Stimulated activated CD8-positive, alpha-beta memory T cell treated with anti-CD3 and anti-CD28 coated beads, Interleukin-4, amount 100 ng/mL, for 4 hours (primary cell): ENCODE measurements at places on chromosomes 11 and 22.

GRCh38 chr11:128497061-128497775 lies 90.1 kb downstream of the ETS1 start:
- no peak for DNase-seq

DNA sequence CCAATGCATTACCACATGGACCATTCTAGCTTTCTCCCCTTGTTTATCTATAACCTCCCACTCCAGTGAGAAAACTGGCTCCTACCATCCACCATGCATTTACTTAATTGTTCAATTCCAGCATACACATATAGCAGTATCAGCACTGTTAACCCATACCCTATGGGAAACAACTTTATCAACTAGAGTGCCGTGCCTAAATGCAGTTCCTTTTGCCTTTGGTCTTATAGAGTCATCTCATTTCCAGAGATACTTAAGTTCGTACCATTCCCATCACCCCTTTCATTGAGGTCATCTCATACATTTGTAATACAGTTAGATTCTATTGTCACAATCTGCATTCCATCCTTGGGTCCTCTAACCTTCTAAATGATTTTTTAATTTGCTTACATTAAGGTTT lies 86.9 kb downstream of the PARVA start:
- no peak for DNase-seq

- DNase-seq: no peak
Measured at GRCh38 chr22:46586123-46586519, 34.1 kb upstream of the GRAMD4 start.

DNA sequence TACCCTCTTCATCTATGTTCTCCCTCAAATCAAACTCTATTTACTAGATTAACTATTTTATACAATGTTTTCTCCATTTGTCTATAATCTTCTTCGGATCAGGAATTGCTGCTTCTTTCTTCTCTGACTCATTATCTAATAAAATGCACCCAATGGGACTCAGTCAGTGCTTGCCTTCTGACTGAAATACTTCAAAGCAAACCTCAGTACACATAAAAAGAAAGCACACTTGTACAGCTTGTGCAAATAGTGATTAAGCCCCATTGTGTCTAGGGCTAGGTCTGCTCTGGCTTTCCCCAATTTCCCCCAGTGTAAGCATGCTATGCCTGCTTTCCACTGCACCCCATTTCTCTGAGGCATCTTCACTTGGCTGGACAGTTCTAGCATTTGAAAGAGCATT lies 118.6 kb upstream of the C11orf87 start:
- no peak for DNase-seq

- no peak for DNase-seq
Measured at GRCh38 chr11:75371949-75372876, 20.8 kb upstream of the ARRB1 start.

GRCh38 chr11:64778223-64778472 lies 194 bp downstream of the SF1 start:
- no peak for DNase-seq

DNA sequence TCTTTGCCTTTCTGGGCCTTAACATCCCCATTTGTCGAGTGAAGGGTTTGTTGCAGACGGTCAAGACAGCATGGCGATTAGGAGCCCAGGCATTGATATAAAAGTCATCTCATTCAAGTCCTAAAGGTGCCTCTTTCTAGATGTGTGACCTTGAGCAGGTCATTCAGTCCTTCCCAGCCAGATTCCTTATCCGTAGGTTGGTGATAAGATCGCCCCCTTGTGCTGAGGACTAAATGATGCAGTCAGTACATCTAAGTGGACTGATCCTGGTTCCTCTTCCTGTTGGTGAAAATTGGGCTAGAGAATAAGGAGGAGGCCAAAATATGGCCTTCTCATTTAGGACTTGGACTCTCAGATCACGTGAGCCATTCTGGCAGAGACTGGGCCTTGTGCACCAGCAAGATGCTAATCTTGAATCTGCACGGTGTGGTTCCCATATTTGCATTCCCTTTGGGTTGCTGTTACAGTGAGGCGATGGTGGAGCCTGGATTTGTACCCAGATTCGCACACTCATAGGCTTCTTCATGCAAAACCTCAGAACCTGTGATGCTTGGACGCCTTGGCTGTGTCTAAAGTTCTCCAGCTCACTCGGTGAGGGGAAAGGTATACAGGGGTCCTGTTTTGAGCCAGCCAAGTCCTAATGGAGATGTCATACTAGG lies 156.8 kb downstream of the MYO18B start:
- no peak for DNase-seq

GRCh38 chr11:19868871-19869270 lies 156.2 kb downstream of the NAV2 start:
- no peak for DNase-seq

GRCh38 chr11:7251836-7252682 lies at the start of gene SYT9:
Gene SYT9 (plus strand): TSS chr11:7251904. CDS start chr11:7252187, 283 bp downstream.
- no peak for DNase-seq

DNA sequence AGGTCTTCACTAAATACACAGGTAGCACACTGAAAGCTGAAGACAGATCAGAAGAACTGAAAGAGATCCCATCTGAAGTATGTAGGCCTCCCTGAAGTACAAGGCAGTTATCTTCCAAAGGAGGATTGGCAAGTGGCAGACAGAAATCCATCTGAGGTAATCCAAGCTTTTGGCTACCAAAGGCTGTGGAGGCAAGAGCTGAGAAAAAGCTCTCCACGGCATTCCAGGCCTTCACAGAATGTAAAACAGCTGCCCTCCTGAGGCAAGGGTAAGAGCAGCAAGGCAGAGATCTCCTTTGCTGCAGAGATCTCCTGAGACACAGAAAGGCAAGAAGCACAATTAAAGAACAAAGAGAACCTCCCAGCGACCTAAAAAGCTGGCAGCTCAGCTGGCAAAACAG lies 19.1 kb downstream of the PIK3C2A start:
- DNase-seq: no peak

- DNase-seq: no peak
Measured at GRCh38 chr11:43071338-43071737, 240.5 kb upstream of the API5 start.

DNA sequence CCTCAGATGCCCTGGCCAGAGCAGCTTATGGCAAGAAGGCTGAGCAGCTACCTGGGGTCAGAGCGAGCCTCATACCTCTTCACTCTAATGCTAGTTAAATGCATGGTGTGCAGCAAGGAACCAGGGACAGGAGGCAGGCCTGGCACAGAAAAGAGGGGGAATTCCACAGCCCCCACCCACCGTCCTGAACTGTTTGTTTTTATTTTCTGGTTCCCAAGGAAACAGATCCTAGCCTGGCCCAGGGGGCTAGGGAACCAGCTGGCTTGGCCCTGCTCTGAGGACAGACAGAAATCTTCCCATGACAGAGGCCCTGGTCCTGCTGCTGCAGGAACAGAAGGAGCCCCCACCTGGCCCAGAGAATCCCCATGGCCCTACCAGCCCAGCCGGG lies 40.4 kb downstream of the SLCO2B1 start:
- DNase-seq: no peak

DNA sequence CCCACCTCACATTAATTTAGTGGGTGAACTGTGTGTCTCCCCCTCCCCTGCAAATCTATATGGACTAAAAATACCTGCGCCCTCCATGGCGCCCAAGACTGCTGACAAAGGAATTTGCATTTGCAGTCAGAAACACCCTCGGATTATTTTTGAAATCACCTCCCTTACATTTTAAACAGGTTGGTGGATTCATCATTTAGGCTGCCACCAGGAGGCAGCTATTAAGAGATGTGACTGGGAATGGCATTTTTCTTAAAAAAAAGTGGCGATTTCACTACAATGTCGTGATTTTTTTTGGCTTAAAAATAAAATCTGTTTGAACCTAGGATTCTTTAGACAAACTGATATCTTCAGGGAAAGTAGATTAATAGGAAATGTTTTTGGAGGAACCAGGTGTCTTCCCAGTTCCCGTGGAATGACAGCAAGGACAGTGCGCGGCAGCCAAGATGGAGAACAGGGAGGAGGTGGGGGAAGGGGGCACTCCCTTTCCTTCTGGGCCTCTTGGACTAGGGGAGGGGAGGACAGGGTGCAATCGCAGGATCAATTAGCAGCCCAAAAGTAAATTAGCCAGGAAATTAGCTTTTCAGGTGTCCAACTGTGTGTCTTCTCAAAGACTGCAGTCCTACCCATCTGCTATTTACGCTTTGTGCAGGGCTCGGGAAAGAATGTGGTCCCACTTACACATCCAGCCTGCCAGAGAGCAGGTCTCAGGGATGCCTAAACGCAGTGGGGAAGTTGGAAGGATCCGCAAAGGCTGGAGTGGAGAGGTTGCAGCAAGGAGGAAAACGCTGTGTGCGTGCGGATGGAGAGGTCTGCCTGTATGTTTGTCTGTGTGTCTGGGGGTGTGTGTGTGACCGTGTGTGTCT lies 496.4 kb downstream of the NTM start:
- no peak for DNase-seq

- DNase-seq: no peak
Measured at GRCh38 chr11:117868815-117869561, 7.5 kb downstream of the FXYD6 start.

DNA sequence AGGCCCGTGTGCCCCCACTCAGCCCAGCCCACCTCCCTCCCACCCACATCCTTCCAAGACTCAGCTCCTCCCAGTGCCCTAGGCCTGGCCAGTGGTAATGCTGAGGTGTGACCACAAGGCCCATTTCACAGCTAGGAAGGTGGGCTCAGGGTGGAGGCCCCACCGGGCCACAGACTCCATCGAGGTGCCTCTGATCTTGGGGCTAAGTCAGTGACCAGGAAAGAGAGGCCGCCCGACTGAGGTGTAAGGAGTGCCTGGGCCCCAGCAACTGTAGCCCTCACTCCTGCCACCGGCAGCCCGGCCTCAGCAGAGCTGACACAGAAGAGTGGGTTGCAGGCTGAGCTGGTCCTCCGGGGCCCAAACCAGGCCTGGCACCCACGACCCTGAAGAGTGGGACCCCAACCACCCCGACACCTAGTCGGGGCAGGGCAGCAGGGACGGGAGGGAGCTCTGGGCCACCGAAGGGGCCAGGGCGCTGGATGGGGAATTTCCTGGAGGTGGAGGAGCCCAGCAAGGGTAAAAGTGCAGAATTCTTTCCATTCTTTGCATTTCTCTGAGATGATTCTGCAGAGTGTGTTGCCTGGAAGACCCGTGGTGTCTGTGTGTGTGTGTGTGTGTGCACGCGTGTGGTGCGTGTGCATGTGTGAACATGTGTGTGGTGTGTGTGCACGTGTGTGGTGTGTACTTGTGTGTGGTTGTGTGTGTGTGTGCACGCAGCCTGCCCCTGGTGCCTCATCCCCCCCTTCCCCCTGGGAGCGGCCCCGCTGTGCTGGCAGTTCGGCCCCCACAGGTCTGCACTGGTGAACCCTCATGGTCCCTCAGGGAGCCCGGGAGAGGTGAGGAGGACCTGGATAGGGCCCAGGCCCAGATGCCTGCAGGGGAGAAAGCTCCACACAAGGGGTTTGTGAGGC lies 8.3 kb upstream of the PIM3 start:
- DNase-seq: no peak

GRCh38 chr11:13850231-13851005 lies 112.1 kb upstream of the SPON1 start:
- DNase-seq: no peak

DNA sequence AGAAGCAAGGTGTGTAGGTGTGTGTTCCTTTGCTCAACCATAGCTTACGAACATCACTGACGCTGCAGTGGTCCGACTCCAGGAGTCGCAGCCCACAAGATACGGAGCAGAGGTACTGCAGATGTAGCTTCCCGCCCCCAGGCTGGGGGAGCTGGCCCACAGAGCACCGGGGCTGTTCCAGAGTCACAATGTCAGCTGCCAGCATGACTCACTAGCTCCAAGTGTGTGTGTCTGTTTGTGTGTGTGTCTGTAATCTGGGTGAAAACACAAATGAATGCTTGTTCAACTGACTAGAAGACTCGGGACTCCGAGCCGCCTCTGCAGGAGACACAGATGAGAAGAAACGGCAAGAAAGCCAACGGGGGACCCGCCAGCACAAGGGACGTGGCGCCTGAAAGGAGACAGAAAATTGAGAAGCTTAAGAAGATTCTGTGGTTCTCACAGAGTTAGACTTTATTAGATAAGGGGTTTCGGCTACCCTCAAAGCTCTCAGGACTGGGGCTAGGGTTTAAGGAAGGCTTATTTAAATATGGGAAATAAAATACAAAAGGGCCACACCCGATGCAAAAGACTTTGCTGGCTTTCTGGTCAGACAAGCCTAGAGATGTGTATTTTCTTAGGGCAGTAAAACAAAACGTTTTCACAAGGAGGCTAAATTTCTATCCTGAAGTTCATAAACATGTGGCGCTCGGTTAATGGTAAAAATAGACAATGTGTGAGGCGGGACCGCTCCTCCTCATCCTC lies 10.7 kb downstream of the VSIG10L2 start:
- DNase-seq: no peak

DNA sequence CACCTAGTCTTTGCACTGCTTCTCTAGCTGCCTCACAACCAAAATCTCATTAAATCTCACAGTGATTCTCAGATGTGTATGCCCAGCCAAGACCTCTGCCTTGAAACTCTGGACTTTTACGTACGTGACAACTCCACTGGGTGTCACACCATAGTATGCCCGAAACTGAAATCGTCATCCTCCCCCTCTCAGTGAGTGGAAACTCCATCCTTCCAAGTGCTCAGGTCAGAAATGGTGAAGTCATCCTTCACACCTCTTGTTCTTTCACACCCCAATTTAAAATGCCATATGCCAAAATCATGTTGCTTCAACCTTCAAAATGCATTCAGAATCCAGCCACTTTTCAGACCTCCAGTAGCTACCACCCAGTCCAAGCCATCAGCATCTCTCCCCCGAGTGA lies 42.5 kb downstream of the SFI1 start:
- DNase-seq: no peak

DNA sequence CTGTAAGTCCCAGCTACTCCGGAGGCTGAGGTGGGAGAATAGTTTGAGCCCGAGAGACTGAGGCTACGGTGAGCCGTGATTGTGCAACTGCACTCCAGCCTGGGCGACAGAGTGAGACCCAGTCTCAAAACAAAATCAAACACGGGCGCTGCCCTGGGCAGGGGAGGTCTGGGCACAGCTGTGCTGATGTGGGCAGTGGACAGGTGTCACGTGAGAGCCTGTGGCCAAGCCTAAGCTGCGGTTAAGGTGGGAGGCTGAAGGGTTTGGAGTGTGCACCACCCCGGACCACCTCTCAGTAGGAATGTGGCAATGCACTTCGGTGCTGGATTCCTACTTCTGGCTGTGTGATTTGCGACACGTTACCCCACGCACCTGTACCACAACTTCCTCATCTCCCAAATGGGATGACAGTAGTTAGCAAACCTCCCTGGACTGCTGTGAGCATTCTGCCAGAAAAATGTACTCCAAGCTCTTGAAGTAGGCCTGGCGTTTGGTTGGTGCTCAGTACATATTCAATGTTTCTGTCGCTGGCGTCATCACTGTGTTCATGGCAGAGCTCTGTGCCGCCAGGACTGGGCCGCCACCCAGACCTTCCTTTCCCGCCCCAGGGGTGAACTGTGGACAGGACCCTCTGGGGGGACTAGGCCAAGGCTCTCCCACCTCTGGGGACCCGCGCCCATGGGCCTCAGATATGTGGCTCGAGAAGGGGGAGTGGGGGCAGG lies 807 bp upstream of the ZNF74 start:
- DNase-seq: no peak

DNA sequence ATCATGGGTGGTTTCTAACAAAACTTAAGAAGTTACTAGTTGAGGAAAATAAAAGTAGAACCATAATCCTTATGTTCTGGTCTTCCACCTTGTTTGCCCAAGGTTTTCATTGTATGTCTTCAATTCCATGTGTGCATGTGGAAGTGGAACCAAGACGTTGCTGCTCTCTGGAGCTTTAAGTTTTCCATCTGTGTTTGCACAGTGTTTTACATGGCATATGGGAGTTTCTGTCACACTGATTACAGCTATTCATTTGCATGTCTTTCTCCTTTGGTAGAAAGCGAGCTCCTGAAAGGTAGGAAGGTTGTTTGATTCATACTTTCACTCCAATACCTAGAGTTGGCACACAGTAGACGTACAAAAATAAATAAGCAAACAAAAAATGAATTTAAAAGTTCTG lies 112.6 kb upstream of the LUZP2 start:
- DNase-seq: no peak
